Effector CD8-positive, alpha-beta T cell (primary cell): ENCODE measurements at places on chromosomes 1 and 21.

GRCh38 chr1:116078699-116079223 is 32.4 kb upstream of the MAB21L3 start:
- no peak for DNase-seq

DNA sequence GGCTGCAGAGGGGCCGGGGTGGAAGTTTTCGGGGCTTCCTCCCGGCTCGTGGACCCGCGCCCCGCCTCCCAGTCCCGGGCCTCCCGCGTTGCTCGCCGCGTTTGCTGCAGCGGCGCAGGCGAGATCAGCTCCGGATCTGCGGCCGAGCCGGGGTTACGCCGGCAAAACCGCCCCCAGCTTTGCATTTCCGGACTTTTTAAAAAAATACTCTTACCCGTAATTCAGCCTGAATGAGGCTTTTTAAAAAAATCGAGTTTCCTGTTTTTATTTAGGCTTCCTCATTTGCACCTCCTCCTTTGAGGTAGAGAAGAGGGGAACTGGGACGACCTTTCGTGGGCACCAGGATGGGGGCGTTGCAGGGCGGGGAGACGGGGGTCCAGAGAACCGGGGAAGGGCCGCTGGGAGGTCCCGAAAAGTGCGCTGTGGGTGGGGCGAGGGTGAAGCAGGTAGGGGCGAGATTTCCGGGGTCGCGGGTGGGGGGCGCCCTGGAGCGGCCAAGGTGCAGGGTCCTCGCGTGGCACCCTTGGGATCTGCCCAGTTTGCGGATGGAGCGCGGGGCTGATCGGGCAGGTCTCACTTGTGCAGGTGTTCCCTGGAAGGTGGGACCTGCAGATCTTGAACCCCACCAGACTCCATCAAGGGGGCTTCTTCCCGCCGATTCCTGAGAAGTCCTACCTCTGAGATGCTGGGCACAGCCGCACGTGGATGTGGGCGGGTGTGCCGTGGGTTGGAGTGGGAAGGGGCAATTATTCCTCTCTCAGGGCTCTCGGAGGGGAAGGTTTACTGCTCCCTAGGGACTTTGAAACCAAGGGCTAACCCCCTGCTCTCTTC is 1.1 kb downstream of the PIK3CD start:
- DNase-seq: peak; percentile 45

DNA sequence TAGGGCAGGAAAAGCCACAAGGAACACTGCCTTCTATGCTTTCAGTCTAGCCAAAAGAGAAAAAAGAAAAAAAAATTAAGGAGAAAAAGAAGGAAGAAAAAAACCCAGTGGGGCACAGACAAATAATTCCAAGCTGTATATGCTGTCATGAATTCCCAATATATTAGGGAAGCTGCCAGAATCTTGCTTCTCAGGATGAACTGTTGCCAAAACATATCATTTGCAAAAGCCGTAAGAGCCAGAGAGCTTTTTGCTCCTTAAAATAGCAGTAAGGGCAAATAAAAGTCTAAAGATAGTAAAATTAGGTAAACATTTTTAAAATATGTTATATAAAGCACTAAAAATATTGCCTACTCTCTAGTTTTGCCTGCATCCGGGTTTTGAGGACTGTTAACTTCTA is 52.1 kb downstream of the PGM1 start:
- DNase-seq: no peak

DNA sequence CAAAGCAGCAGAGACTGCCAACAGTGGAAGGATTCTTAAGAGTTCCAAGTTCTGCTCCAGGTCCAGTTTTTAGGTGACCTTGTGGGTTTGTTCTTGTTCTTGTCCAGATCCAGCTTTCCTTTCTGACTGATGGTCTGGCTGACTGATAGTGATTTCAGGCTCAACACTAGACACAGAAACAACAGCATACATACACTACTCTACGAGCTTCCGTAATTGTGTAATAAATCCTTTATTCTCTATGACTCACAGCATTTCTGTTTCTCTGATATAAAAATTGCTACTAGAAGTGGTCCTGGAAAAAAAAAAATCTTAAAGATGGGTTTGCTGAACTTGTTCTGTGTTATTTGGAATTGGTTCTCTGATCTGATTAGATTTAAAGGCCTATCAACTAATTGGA is 62.2 kb upstream of the PTCH2 start:
- no peak for DNase-seq

- DNase-seq: no peak
These were observed 16.6 kb downstream of the BCAR3 start for GRCh38 chr1:93665015-93665414.

DNA sequence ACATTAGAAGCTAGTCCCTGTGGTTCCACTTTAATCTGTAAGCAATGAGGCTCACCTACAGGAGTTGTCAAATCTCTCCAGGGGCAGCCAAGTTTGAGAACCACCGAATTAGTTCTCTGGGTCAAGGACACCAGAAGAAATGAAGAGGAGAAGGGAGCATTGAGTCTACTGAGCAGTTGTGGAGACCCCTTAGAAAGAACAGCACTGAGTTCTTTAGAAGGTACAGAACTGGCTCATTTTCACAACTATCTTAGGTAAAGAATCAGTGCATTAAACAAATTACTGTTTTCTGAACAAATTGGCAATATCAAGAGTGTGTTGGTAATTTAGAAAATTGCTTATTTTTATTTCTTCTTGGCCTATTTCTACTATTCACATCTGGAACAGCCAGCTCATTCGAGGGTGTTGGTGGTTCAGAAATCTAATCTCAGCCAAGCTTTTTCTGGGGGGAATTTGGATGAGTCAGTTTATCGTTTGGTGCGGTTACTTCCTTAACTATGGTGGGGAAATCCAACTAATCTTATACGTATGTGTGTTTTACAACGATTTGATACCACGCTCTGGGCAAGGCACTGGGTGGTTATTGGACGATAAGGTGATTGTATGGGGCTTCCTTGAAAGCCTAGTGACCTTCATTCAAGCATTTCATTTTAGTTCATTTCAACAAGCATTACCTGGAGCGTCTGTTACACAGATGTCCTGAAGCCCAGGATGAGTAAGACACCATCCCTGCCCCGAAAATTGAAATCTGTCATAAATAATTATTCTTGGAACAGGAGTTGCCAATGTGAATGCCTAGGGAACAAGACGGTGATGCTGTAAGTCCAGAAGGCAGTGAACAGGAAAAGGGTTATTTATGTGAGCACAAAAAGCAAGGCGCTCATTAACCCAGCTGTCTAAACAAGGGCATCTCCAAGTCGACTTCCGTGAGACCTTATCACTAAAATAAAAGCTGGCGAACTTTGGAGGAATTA is 52.0 kb upstream of the TMPRSS2 start:
- DNase-seq: no peak

DNA sequence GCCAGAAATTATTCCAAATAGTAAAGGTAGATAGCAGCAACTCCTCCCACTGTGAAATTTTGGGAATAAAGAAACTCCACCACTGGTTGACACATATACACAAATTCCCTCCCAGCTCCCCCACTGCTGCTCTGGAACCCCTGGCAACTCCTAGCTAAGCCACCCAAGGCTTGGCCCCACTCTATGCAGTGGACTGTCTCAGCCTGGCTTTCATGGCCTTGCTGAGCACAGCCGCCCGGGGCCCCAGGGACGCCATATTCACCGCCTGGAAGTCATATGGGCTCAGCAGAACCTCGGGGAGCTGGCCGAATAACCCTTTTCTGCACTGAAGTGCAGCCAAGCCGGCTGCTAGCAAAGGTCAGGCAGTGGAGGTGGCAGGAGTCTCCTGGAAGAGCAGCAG is 15.4 kb upstream of the RBM34 start:
- DNase-seq: no peak

DNA sequence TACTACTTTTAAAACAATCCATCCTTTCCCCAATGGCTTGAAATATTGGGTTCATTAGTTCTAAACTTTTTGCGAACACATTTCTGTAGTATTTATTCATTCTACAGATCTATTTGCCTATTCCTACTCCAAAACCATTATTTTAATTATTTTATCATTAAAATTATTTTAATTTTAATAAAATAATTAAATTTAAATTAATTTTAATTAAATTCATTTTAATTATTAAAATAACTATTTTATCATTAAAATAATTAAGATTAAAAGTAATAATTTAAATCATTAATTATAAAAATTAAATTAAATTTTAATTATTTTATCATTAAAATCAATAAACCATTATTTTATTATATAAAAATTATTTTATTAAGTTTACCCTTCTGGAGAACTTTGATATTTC is 15.6 kb downstream of the EDEM3 start:
- no peak for DNase-seq

- DNase-seq: no peak
These were observed 46.7 kb upstream of the HAO2 start for GRCh38 chr1:119321666-119322419.

- DNase-seq: no peak
These were observed 5.0 kb upstream of the RNF19B start for GRCh38 chr1:32969566-32969965.

DNA sequence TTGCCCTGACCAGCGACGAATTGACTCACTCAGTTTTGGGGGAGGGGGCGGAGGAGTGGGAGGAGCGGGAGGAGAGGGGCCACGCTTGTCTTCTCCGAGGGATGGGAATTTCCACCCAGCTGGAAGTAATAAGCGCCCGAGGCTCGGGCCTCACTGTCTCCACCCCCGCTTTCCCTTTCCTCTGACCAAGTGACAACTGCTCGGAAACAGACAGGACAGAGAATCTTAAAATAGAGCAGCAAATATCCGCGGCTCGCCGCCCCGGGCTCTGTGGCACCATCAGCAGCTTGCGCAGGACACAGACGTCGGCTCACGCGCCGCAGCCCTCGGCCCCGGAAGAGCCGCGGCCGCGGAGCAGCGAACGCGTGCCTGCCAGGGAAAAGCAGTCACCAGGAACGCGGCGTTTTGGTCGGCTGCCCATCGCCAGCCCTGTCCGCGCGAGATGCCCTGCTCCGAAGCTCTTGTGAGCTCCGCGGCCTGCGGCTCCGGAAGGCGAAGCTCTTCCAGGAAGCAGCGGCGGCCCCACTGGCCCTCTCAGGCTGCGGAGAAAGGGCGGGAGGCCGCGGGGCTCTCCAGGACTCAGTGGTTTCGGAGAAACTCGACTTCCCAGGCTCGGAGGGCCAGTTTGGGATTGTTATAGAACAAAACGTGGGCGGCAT is 10.7 kb upstream of the RGS16 start:
- no peak for DNase-seq

GRCh38 chr1:235270625-235271024 is 57.4 kb downstream of the ARID4B start:
- no peak for DNase-seq

- no peak for DNase-seq
These were observed 76.5 kb upstream of the C1orf21 start for GRCh38 chr1:184310157-184310819.

DNA sequence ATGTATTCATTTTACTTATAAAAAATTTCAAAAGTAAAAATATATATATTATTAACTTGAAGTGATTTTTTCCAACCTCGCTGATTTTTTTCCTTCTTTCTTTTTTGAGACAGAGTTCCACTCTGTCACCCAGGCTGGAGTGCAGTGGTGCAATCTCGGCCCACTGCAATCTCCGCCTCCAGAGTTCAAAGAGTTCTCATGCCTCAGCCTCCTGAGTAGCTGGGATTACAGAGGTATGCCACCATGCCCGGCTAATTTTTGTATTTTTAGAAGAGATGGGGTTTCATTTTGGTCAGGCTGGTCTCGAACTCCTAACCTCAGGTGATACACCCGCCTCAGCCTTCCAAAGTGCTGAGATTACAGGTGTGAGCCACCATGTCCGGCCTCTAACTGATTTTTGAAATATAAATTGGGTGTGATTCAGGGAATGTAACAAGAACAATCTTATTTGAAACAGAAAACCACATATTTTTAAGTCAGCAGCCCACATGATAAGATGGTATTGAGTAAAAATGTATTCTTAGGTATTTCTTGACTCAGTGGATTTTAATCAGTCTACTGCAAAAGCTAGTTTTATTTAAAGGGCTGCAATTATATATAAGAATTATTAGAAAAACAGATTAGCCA is 30.0 kb downstream of the ZBTB8B start:
- no peak for DNase-seq

DNA sequence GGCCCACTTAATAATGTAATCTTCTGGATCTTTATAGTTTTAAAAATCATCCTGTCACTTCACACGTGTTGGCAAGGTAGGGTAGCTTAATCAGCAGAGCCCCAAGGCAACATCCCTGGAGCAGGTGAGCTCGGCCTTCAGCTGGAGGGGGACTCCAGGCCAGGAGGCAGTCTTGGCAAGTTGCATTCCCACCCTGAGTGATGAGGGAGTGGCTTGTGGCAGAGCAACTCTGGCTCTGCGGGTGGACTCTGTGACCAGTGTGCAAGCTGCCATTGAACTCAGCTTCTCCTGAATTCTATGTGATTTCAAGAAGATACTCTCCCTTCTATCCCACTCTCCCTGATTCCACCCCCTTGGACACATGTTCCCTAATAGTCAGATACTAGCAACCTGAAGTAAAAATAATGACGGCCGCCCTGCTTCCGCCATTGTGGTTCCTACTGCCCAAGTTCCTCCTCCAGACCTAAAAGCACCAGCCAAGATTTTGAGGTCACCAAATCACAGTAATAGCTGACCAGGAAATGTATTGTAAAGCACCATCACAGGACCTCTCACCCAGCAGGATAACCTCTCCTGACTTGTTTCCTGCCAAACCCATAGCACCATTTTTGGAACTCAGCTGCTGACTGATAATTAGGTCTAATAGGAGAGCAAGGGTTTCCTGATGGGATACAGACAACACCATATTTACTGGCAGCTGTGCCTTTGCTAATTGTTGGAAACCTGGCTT is 11.5 kb upstream of the LYST start:
- no peak for DNase-seq

- DNase-seq: no peak
These were observed 43.7 kb upstream of the MTR start for GRCh38 chr1:236751385-236751784.

GRCh38 chr1:85137660-85138059 is 63.2 kb downstream of the SYDE2 start:
- no peak for DNase-seq

DNA sequence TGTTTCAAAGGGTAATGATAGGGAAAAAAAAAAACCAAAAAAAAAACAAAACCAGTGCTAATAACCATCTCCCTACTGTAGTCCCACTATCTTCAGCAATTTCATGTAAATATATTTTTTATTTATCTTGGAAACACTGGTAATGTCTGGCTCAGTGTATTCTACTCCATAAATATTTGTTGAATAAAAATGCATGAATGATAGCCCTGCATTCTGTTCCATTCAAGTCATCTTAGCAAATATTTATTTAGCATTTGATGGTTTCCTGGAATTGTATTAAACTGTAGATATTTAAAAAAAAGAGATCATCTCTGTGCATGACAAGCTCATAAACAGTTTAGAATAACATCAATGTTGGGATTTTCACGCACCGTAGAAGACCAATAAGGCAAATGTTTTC is 24.2 kb downstream of the IL23R start:
- no peak for DNase-seq
